ENCODE measurements at places on chromosomes 12 and 14.
A peak's percentile ranks its signal among the peaks of the same experiment; 100 is the strongest.

- DNase-seq, result no peak
These were observed 11.9 kb upstream of the KLRB1 start for GRCh38 chr12:9619411-9620179.

GRCh38 chr14:70971560-70971959 lies 64.3 kb downstream of the PCNX1 start:
- DNase-seq, result no peak

GRCh38 chr12:108633534-108634248 lies at the start of gene SELPLG:
TSS of gene SELPLG (minus strand) at chr12:108633894. CDS start at chr12:108624307, 9,587 bp downstream.
- DNase-seq, result peak; percentile 78

DNA sequence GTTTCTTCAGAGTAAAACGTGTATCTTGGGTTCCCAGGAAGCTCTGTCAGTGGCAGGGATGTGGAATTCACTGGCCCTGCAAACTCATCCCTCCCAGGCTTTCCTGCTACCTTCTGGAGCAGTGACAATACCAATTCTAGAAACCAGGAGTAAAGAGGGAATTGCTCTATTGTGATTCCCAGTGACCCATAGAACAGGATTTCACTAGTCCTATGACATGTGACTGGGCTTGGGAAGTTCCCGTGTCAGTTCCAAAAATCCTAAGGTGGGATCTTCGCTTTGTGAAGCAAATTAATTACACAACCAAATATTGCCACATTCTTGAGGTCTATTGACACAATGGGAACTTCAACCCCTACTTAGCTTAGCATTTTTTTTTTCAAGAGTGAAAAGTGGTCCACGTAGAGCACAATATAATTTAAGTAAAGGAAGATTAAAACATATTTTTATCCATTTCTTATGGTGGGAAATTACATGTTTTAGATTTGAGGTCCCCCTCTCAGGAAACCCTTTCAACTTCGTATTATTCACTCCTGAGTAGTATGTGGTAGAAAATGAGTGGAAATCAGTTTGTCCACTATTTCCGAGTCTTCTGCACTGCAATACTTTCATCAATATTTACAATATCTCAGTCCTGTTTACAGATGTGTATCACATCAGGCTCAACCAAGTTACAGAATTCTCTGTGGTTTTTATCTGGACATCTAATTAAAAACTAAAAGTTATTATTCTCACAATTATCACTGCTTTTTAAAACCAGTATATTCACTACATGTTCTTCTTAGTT lies 88.9 kb upstream of the SOX5 start:
- no peak for DNase-seq

GRCh38 chr14:92959761-92960680 lies 37.1 kb downstream of the CHGA start:
- no peak for DNase-seq

- DNase-seq, result peak; percentile 85
These were observed at the start of gene RASAL1 for GRCh38 chr12:113135178-113136127. TSS of gene RASAL1 (minus strand) at chr12:113135761. CDS start at chr12:113135462, 299 bp downstream.

GRCh38 chr12:85509081-85509856 lies 229.2 kb downstream of the ALX1 start:
- DNase-seq, result no peak

GRCh38 chr12:3311027-3311402 lies 180.0 kb upstream of the PRMT8 start:
- no peak for DNase-seq

DNA sequence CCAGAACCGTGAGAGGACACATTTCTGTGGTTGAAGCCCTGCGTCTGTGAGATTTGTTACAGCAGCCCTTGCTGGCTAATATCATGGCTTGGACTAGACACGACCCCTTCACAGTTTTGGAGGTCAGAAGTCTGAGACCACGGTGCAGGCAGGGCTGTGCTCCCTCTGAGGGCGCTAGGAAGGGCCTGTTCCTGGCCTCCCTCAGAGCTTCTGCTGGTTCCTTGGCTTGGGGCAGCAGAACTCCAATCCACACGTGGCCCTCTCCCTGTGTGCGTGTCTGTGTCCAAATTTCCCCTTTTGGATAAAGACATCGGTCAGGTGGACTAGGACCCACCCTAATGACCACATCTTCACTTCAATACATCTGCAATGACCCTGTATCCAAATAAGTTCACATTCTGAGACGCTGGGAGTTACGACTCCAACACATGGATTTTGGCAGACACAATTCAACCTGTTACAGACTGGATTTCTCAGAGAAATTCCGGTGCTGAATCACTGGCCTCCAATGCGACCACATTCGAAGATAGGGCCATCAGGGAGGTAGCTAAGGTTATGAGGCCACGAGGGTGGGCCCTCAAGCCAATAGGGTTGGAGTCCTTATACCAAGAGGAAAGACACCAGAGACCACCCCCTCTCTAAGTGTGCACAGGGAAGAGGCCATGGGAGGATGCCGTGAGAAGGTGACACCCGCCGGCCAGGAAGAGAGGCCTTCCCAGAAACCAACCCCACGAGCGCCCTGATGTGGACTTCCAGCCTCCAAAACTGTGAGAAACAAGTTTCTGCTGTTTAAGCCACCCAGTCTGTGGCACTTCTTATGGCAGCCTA lies 43.6 kb upstream of the PPP2R5C start:
- no peak for DNase-seq

DNA sequence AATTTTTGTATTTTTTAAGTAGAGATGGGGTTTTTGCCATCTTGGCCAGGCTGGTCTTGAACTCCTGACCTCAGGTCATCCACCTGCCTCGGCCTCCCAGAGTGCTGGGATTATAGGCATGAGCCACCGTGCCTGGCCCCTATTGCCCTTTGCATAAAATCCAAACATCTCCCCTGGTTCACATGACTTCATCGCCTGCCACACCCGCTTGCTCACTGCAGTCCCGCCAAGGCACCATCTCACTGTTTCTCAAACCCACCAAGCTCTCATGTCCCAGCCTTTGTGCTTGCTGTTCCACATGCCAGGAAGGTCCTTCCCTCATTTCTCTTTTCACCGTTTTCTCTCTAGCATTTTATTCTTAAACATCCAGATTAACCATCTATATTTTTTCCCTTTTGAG lies 9.7 kb downstream of the RHOF start:
- no peak for DNase-seq

- DNase-seq, result no peak
These were observed 25.5 kb downstream of the EP400 start for GRCh38 chr12:131975228-131975627.

- DNase-seq, result peak; percentile 8
These were observed 631 bp downstream of the PPM1H start for GRCh38 chr12:62934239-62934798.

GRCh38 chr12:15728118-15728598 lies 61.0 kb downstream of the EPS8 start:
- DNase-seq, result no peak

- no peak for DNase-seq
These were observed 55.9 kb upstream of the TSPAN11 start for GRCh38 chr12:30870491-30871265.

DNA sequence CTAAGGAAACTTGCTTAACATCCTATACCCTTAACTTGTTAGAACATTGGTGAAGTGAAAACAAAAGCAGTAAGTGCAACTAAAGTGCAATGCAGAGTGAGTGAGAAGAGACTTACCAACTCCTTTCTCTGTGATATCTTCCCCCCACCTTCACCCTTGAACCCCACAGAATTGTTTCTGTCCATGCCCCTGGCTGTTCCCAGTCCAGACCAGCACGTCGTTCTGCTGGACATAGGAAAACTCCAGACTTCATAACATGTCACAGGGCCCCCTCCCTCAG lies 91.9 kb downstream of the DAD1 start:
- DNase-seq, result no peak

- DNase-seq, result no peak
These were observed 148.7 kb downstream of the ETV6 start for GRCh38 chr12:11798006-11798708.

Data from stimulated activated CD4-positive, alpha-beta T cell treated with anti-CD3 and anti-CD28 coated beads, Interleukin-4, amount 100 ng/mL, for 1 hour (primary cell).